SIG-M5 (cell line): ENCODE measurements at places on chromosomes 13 and 19.
A peak's percentile ranks its signal among the peaks of the same experiment; 100 is the strongest.

GRCh38 chr19:34825212-34825611 is 52.2 kb upstream of the ZNF599 start:
- DNase-seq: no peak

- peak; percentile 39 for DNase-seq
Measured at GRCh38 chr19:7870571-7871436, 3.4 kb downstream of the PRR36 start.

DNA sequence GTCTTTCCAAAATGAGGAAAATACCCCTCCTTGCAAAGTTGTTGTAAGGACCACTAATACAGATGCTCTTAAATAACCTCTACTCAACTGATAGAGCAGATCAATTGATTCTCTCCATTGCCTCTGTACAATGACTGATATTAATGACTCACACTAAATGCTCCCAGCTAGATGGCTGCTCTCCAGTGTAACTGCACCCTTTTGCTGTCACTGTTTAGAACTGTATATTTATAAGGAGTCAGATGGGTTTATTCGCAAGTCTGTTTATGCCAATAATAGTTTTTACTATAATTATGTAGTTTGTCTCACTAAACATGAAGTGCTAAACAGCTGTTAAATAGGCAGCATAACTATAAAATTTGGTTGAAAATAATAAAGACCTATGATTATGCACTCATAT is 21.0 kb upstream of the N4BP2L1 start:
- DNase-seq: no peak

DNA sequence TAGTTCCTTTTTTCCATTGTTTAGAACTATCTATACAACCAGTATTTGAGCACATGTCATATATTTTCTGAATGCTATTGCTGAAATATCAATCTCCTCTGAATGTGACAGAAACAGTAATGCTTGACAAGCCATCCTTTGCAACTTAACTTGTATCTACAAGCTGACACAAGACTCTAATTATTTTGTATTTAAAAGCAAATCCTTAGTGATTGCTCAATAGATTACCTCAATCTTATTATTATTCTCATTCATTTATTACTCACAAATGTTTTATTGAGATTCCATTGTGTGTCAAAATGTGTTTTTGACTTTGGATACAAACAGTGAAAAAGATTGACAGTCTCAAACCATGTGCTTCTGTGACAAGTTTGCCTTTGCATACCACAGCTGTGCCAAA is 787.8 kb upstream of the PRR20A start:
- no peak for DNase-seq

GRCh38 chr19:32233091-32233490 is 112.3 kb upstream of the ZNF507 start:
- DNase-seq: no peak

GRCh38 chr13:21071015-21071414 is 9.6 kb upstream of the LATS2 start:
- DNase-seq: no peak

DNA sequence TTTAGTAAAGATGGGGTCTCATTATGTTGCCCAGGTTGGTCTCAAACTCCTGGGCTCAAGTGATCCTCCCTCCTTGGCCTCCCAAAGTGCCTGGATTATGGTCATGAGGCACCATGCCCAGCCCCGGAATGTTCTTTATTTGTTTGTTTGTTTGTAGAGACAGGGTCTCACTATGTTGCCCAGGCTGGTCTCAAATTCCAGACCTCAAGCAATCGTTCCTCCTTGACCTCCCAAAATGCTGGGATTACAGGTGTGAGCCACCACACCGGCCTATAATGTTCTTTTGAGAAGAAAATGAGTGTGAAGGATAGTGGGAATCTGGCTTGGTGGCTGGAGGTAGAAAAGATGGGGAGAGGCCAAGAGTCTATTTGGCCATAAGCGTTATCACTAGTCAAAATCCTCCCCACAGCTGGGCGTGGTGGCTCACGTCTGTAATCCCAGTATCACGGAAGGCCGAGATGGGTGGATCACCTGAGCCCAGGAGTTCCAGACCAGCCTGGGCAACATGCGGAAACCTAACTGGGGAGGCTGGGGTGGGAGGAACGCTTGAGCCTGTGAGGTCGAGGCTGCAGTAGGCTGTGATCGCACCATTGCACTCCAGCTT is 5.2 kb upstream of the BBC3 start:
- DNase-seq: no peak

DNA sequence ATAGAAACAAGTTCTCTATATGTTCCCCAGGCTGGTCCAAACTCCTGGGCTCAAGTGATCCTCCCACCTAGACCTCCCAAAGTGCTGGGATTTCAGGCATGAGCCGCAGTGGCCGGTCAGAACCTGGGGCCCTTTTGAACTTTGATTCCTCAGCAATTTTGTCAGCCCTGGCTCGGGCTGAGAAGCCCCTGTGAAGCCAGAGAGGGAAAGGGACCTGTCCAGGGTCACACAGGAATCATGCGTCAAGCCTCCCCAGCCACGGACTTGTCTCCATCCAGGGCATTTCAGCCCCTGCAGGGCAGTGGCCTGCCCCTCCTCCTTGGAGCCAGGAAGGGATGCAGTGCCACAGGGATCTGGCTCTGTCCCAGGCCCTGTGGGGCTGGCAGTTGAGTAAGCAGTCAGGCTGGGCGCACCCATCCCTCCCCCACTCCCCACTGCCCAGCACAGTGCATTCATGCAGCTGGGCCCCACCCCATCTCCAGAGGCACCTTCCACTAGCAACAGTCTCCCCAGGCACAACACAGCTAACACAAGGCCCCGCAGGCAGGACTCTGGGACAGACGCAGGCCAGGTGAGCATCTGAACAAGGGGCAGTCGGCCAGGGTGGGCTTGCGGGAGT is at the start of gene CAPS:
Gene CAPS, plus strand, starts transcription at position 516 of the 619 bp plus-strand sequence. CDS start 153 bp downstream, outside the sequence.
- no peak for DNase-seq

DNA sequence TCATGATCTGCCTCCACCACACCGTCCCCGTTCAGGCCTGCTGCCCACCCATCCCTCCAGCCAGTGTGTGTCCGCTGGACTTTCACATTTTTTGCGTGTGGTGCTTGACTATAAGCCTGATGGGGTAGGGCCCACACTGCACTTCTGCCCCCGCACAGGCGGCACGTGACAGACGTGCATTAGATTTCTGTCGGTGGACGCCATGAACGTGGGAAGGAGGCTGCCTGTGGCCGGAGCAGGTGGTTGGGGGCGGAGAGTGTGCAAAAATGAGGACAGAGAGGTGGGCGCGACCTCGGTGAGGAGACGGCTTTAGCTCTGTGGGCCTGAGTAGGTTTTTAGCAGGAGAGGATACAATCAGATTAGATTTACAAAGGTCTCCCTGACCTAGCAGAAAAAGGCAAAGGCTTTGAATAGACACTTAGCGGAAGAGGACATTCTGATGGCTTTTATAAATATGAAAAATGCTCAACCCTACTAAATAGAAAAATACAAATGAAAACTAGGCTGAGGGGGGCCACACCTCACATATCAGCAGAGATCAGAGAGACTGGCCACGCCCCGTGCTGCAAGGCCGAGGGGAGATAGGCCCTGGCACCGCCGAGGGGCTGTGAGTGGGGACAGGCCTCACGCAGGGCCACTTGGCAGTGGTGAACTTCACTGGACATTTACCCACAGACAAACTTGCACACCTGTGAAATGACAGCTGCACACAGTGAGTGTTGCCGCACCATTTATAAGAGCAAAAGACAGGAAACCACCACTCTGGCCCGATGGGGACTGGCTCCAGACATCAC is 25.4 kb downstream of the PAK4 start:
- DNase-seq: no peak

- no peak for DNase-seq
Measured at GRCh38 chr19:32129141-32129540, 216.3 kb upstream of the ZNF507 start.

DNA sequence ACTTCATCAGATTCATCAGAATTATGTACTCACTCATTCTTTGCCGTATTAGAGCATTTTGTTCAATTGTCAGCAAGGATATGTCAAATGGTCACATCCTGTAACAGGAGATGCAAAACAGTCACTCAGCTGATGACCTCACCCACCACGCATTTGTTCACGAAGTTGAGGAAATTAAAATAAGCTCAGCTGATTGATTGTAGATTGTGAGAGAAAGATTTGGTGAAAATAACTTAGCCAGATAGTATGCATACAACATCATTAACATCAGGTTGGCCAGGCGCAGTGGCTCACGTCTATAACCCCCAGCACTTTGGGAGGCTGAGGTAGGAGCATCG is 22.6 kb upstream of the CDC16 start:
- no peak for DNase-seq

GRCh38 chr13:27053210-27053884 is 118.3 kb downstream of the USP12 start:
- DNase-seq: no peak

GRCh38 chr13:45341799-45342500 is 967 bp upstream of the TPT1 start:
- peak; percentile 32 for DNase-seq

GRCh38 chr13:99432609-99433542 is 68.4 kb upstream of the TM9SF2 start:
- DNase-seq: peak; percentile 7

DNA sequence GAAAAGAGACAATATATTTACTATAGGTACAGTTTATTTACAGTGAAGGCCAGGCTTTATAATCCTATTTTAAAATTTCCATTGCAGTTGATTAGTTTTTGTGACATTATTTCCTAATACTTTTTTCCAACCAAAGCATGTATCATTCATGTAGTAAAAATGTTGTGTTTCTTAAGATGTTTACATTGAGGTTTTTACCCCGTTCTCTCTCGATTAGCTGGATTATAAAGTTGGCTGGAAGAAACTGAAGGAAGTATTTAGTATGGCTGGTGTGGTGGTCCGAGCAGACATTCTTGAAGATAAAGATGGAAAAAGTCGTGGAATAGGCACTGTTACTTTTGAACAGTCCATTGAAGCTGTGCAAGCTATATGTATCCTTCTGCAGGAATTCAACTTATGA is 21.2 kb downstream of the HNRNPM start:
- DNase-seq: no peak

- DNase-seq: no peak
Measured at GRCh38 chr19:46134527-46134926, 10.0 kb upstream of the IGFL3 start.

DNA sequence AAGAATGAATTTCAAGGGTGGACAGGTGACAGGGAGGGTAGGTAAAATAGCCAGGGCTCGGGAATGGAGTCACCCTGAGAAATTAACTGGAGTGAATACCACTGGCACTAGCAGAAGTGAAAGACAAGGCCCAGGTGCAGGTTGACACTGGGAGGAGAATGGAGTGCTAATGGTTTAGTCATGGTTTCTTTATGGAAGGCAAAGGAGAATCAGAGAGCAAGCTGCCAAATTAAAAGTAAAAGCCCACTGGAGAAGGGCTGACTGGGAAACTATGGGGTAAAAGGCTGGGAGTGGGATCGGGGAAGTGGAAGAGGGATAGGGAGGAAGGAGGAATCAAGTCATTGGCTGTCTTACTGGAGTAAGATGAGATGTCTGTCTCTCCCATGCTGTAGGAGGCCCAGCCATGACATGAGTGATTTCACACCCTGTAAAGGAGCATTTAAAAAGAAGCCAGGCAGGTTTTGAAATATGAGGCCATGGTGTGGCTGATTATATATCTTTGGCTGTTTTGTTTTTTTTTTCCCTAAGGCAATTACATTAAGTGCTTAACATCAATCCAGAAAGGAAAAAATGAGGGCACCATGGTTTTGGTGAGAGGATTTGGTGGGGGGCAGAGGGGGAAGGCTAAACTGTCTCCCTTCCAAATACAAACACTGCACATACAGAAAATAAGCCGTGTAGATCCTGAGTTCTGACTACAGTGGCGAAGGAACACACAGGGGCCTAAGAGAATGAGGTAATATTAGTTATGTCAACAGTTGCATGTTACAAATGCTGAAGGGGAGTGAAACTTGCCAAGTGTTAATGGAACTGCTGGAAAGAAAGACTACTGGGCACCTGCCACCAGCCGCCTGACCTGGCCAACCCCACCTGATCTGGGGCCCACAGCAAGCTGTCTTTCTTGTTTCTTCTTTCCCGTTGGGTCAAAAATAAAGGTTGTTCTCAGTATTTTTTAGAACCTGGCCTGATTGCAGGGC is 183.5 kb upstream of the TSC22D1 start:
- no peak for DNase-seq

GRCh38 chr13:56187331-56187730 is 953.4 kb upstream of the PRR20A start:
- no peak for DNase-seq

DNA sequence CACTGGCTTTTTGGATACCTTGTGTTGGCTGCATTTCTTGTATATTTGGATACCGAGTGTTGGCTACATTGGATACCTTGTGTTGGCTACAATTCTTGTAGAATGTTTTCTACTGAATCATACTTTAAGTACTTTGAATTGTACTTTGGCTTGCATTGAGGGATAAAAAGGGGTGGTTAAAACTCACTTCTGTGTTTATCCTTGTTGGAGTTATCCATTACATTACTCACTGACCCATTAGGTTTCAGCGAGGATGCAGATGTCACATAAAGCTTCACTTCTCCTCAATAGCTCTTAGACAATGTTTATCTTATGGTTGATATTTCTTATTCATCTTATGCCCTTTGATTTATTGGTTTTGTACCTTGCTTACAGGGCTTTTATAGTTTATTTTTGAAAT is 43.1 kb downstream of the PDS5B start:
- DNase-seq: no peak

GRCh38 chr19:15562861-15563260 is 52.2 kb upstream of the CYP4F8 start:
- no peak for DNase-seq

- no peak for DNase-seq
Measured at GRCh38 chr13:38223089-38223488, 126.6 kb upstream of the UFM1 start.

DNA sequence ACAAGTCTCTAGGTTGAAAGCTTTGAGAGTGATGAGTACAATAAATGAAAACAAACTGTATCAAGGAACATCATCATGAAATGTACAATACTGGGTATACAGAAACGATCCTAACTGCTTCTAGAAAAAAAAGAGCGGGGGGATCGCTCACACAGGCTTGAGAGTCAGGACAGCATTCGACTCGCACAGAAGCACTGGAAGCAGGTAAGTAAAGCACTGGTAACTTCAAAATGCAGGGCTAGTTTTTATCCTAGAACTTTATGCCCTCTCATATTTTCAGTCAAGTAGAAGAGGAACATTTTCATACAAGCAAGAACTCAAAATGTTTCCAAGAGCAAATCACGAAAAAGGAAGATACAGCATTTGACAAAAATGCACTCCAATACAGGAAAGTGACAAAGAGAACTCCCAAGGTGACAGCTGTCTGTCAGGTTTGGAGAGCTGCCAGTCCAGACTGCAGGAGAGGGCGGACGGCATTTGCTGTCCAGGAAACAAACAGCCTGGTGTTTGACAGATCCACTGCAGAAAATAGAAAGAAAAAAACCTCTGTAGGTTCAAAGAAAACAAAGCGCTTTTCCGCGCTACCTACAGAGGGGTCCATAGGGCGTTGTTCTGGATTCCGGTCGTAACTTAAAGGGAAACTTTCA is 58.2 kb upstream of the XPO4 start:
- DNase-seq: no peak

GRCh38 chr13:34153428-34154180 is 335.7 kb downstream of the RFC3 start:
- no peak for DNase-seq

DNA sequence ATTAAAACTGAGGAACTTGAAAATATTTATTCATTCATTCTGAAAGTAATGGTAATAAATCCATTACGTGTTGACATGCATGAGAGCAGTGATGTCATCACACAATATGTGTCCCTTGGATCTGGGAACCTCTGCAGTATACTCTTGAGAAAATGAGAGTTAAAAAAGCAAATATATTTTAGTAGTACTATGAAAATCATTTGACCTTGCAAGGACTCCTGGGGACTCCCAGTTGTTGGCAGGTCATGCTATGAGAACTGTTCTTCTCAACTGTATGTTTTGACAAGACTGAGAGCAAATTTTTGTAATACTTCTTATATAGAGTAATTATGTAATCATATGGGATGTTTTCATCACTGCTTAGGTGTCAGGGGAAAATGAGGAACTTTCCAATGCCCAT is 249.4 kb downstream of the PCCA start:
- DNase-seq: no peak
